ENCODE measurements at places on chromosomes 4 and X.

DNA sequence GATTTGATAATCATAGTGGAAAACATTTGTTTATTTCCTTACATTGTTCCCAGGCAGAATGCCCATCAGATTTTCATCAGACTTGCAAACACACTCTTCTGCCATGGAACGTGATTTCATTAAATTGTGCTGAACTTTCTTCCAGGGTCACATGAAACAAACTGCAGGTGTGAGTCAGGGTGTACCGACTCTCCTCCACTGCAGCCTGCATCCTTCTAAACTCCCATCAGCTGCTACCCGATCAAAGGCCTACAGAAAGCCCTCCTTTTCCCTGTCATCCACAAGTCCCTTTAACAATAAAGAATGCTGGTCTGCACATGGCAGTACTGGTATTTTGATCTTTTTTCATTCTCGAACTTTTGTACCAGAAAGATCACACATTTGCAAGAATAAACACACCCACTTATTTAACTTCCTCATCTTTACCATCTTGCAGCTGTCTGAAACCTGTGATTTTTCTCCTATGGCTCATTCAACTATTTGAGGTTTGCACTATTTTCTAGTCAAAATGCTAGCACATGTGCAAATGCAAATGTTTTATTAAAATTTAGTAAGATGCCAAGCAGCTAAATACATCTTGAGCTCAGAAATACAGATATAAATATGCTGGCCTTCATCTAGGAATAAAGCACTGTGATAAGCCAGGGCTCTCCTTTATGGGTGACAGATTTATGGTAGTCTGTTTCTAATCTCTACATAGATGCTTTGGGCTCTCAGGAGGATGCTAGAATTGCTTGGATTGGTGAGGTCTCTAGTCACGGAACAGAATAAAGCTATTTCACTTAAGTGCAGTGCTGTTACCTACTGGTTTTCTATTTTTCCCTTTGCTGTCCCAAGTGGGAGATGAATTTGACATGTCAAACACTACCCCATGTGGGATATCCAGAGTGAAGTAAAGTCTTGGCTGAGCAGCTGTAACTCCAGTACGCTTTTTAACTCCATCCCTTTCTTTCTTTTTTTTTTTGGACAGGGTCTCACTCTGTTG is 25.8 kb upstream of the ARHGAP24 start:
- no peak for DNase-seq

- no peak for DNase-seq
Observed at GRCh38 chrX:96147681-96148080, 537.0 kb upstream of the DIAPH2 start.

- peak; percentile 94 for DNase-seq
Observed at GRCh38 chr4:3436798-3437581, 4.8 kb upstream of the HGFAC start.

- DNase-seq = no peak
Observed at GRCh38 chr4:35102066-35102465, 1142.2 kb downstream of the ARAP2 start.

DNA sequence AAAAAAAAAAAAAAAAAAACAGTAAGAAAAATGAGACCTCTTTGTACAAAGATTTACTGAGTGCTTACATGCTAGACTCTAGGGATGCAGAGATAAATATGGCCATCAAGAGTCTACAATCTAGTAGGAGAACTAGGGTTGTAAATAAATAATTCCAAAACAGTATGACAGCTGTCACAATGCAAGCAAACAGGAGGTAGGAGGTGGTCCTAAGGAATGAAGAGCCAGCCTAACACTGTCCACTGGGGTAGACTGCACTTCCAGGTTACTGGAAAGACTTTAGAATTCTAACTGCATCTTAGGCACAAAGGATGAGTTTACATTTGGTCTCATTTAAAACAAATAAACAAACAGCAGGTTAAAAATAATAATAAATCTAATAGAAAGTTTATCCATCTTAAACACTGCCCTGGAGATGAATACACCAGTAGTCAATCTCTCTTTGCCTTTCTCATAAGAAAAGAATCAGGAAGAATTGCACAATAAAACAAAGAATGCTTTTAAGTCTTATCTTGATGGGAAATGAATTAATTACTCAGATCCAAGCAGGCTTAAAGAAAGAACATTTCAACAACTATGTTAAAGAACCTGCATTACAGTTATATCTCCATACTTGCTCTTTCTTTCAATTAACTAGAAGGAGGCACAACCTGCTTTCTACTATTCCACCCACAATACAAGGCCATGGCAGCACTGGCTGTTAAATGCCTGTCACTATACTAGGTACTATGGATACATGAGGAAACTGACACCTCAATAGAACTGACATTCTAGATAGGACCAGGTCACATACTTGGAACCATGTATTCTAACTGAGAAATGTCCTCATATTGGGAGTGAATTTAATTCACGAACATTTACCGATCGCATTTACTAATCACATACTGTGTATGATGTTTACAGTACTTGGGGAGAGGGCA is 12.7 kb downstream of the ADGRA3 start:
- DNase-seq = peak; percentile 60

GRCh38 chrX:42771506-42772335 is 6.2 kb downstream of the PPP1R2C start:
- DNase-seq = no peak

DNA sequence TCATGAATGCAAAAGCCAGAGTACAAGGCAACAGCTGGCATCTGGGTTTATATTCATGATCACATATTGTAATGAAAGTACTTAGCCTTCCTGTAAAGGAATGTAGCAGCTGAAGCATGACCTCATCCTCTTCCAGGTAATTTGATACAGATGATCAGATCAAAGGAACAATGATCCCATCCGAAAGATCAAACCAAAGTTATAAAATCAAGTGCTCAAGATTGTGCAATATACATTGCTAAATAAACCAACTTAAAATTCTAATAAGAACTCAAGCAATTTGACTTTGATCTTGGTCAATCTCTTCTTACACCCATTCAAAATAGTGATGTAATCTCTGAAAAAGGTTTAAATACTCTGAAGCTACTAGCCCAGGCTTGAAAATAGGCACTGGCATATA is 113.1 kb upstream of the INPP4B start:
- DNase-seq = no peak

DNA sequence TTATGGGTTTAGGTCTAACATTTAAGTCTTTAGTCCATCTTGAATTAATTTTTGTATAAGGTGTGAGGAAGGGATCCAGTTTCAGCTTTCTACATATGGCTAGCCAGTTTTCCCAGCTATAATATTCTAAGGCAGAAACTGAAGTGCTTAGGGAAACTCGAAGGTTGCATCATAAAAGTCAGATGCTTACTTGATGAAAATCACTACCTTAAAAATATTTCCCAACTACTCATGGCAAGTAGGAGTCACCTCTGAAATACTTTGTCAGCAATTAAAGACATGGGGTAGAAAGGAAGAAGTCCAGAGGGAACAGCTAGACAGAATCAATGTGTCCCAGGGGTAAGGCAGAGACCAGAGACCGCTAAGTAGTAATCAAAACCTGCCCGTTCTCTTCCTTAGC is 6.3 kb upstream of the AP1S2 start:
- DNase-seq = no peak

DNA sequence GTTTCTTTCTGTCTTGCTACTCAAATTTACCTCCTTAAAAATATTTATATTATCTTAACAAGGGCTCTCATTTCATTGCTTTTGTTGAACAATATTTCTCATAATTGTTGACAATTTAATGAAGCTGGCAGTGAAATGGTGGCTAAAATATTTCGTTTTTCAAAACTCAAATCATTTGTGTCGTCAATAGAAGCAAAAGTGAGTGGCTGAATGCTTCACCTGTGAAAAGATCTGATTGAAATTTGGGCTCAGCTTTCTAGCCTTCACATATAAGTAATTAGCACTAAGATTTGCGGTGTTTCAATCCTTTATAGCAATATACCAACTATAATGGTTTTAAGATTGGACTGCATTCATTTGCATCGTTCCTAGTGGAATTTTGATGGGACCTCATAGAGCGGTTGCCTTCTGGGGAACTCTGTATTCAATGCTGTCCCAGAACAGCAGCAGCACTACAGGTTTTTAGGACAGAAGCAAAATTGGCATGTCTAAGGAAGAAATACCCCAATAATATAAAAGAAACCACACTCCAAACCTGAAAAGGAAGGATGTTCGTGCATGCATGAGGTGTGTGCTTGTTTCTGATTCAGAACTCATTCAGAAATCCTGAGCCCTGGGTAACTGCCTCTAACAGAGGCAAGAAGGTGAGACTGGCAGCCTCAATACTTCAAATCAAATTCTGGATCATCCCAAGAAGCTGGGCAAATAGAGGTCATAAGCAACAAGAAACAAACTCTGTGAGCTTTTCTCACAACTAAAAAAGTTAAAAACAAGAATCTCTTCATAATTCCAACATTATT is 2.5 kb downstream of the CXCL1 start:
- DNase-seq = no peak

Data from LoVo (cell line).